ENCODE measurements at places on chromosomes 1 and 21. TPM values are rescaled to one million over a fixed set of nuclear protein-coding genes. Genes with fewer than 3 reads are reported as not detected.
A peak's percentile ranks its signal among the peaks of the same experiment; 100 is the strongest.

DNA sequence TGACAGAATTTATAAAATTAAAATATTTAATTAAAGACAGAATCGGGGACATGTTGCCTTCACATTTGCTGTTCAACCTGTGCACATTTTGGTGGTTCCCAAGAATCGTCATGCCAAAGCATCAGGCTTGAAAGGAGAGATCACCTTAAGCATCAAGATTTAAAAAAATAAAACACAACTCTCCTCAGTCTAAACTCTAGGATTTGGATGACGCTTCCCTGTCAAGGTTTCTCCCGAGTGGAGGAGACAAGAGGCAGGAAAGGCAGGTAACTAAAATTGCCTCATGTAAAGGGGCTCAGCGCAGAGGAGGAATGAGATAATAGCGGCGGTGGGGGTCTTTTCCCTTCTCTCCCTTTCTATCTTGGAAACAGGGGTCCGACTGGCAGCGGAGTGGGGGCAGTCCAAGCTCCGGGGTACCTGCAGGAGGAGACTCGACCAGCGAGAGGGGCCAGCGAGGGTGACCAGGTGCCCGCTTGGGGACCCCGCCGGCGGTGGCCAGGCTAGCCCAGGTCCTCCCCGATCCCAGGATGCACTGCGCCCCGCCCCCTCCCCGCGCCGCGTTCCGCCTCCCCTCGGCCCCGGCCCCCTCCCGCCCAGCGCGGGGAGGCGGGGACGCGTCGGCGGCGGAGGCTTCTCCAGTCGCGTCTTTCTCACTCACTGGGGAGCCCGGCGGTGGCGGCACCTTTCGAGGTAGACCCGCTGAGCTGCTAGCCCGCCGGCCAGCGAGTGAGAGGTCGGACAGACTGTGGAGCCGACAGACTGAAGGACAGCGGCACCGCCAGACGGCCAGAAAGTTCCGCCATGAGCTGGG, at the start of gene FNBP1L:
Gene FNBP1L, plus strand, starts transcription at position 638 of the 811 bp plus-strand sequence. Its CDS starts 164 bp downstream, at position 802.
- peak; percentile 79 for DNase-seq

The GREM2 gene
- total RNA-seq: 0.16 TPM

GRCh38 chr1:56817716-56818463, 1.3 kb downstream of the FYB2 start:
- DNase-seq: no peak

The TPTE gene
- total RNA-seq: not detected
